Panc1 (cell line): ENCODE measurements at places on chromosomes 1 and 21.

GRCh38 chr1:233620065-233620464, 6.2 kb downstream of the KCNK1 start:
- DNase-seq: no peak

GRCh38 chr1:165855010-165855838, 27.8 kb downstream of the UCK2 start:
- no peak for DNase-seq

GRCh38 chr1:162386292-162387225, 5.0 kb downstream of the C1orf226 start:
- DNase-seq: no peak

GRCh38 chr1:1267488-1268283, 6.0 kb downstream of the UBE2J2 start:
- no peak for DNase-seq

- DNase-seq: no peak
Observed at GRCh38 chr1:164265232-164265631, 293.8 kb upstream of the PBX1 start.

GRCh38 chr1:201888282-201889089, at the start of gene SHISA4:
SHISA4 (plus strand) TSS chr1:201888898; CDS start chr1:201888995, 97 bp downstream.
- no peak for DNase-seq
